ENCODE measurements at places on chromosomes 3 and 15. TPM values are rescaled to one million over a fixed set of nuclear protein-coding genes. Genes with fewer than 3 reads are reported as not detected.

GRCh38 chr3:134517791-134518190 is 31.9 kb downstream of the CEP63 start:
- DNase-seq, result no peak

Gene SHF
- 2.2 TPM for total RNA-seq

DNA sequence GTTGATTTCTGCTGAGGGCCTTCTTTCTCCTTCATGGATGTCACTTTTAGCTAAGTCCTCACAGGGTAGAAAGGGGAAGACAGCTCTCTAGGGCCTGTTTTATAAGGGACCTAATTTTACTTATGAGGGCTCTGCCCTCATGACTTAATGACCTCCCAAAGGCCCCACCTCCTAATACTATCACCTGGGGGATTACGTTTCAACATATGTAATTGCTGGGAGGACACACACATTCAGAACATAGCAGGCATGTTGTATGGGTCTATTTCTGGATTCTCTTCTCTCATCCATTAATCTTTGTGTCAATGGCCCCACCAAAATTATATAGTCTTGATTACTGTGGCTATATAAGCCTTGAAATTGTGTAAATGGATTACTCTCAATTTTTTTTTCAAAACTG is 255.0 kb downstream of the CLSTN2 start:
- no peak for DNase-seq

Gene DYNC1LI1
- 44.2 TPM for total RNA-seq

DNA sequence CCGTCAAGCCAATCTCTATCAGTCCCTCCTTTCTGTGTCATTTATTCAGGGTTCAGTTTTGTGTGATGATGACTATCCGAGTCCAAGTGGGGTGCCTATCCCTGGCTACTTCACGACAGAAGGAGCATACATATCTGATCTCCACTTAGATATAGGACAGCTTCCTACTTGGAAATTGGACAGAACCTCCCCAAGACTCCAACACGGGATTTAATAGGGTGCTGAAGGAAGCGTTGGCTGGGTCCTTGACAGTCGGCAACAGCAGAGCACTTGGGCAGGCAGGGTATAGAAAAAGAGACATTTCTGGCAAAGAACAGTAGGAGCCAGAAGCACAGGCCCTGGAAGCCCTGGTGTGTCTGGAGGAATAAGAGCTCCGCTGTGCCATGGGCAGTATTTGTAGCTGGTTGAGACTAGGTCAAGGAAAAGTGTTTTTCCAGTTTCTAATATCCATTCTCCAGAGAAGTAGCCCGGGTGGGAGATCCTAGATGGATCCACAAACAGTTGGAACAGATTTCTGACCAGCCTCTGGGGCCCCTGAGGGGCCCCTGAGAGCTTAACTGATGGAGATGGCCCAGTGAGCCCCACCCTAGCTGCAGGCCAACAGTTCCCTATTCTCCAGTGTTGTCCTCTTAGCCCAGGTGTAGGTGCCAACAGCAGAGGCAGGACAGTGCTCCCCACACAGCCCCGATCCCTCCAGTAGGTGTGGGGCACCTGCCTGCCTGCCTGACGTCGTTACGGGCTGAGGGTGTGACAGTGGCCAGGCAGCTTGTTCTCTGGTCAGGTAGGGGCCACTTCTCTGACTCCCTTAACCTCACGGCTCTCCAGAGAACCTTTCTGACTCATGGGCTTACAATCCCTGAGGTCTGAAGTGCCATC is 130.8 kb downstream of the CHCHD6 start:
- peak; percentile 44 for DNase-seq

Gene WDR93
- 0.22 TPM for total RNA-seq

- peak; percentile 68 for DNase-seq
Measured at GRCh38 chr3:136621628-136622027, 130.6 kb downstream of the STAG1 start.

GRCh38 chr15:95300958-95301357 is 1029.5 kb upstream of the NR2F2 start:
- peak; percentile 76 for DNase-seq

GRCh38 chr3:14725013-14725412 is 50.1 kb downstream of the C3orf20 start:
- peak; percentile 69 for DNase-seq

All from PC-3 (cell line).